ENCODE measurements at places on chromosomes 7 and 10.

DNA sequence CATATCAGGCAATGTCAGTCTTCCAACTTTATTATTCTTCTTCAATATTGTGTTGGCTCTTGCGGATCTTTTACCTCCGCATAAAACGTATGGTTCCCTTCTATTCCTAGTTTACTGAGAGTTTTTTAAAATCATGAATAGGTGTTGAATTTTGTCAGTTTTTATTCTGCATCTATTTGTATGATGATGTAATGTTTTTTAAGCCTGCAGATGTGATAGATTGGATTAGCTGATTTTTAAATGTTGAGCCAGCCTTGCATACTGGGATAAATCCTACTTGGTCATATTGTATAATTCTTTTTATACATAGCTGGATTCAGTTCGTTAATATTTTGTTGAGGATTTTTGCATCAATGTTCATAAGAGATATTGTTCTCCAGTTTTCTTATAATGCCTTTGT is 9.2 kb upstream of the OR2F1 start:
- no peak for DNase-seq

- DNase-seq: no peak
Measured at GRCh38 chr10:14077430-14077829, 253.3 kb downstream of the FRMD4A start.

DNA sequence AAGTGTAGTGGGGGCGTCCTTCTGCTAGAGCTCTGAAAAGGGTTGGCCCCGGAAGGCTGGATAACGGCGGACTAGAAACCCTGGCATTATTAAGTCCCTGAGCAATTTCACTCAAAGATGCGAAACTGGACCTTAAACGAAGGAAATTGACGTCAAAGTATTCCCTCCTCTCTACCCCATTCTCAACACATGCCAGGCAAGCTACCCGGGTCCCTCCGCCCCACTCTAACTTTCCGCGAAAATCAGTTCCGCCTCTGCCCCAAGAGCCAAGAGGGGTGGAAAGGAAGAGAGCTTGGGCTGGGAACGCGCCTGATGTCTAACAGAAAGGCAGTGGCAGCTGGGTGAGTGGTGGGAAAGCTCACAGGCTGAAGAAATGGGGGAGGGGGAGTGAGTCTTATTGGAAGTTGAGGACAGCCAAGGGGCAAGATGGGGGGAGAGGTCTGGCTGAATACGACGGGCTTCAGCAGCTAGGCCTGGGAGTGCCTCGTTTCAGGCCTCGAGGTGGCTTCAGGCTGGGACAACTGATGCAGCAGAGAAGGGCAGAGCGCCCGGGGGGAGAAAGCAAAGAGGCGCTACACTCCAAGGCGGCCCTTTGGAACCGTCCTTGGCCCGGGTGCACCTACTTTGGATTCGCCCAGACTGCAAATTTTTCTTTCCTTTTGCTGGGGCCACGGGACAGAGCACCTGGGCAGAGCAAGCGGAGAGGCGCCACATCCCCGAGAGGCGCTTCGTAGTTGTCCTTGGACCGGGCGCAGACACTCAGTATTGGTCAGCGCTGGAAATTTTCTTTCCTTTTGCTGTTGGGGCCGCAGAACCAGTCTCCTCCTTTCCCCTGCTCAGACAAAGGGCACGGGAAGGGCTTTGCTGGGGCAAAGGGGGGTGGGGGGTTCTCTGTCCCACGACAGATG is 2.0 kb upstream of the FEZF1 start:
- no peak for DNase-seq

GRCh38 chr7:34457329-34457728 is 200.7 kb upstream of the NPSR1 start:
- DNase-seq: no peak

DNA sequence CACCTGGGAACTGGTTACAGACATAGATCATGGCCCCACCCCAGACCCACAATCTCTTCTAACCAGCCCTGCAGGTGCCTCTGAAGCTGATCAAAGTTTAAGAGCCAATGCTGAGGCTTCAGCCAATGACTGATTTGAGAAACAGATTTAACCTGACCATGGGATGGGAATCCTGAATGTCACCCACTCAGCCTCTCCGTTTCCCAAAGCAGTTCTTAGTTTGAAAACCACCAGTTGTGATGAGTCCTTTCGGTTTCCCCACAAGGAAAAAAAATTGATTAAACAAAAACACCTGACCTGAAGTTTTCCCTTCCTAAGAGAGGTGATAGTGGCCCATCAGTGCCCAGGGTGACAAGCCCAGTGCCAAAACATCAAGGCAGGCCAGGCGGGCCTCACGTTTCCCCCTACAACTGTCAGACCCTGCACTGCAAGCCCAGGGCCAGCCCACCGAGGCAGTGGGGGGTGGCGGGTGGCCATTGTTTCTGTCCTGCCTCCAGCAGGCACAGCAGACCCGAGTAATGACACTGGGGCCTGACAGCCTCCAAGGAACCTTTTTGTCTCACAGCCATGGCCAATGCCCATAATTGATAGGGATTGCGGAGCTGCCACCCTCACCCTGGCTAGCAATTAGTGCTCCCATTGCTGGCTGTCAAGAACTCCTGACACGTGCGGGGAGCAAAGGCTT is 75.4 kb upstream of the ZMIZ1 start:
- no peak for DNase-seq

GRCh38 chr10:123807444-123808035 is 84.1 kb downstream of the CPXM2 start:
- no peak for DNase-seq

DNA sequence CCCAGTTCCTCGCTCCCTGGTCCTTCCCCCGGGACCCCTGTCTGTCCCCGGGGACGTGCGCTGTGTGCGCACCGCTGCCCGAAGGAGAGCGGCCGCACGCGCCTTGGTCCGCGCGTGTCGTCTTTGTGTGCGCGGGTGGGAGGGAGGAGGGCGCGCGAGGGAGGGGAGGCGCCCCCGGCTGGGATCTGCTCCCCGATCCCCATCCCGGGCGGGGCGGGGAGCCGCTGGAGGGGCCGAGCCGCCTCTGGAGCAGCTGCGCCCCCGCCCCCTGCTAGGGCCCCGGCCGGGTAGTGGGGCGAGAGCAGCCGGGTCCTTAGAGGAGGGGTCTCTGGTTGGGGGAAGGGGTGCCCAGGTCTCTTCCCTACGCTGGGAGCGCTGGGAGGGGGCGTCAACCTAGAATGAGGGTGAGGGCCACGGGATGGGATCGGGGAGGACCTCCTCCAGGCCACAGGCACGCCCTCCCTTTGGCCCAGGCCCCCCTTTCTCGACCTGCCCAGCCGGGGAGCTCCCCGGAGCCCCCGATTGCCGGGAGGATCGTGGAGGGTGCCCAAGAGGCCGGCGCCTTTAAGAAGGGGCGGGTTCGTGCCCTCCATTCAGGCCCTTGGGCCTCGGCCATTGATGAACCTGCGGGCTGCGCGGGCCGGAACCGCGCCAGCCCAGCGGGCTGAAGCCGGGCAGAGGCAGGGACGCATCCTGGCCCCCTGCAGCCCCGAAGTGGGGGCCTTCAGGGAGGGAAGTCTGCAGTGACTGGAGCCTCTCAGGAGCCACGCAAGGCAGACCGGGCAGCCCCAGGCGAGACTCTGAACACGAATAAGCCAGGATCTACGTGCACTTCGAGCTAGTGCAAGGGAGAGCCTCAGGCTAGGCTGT is 678 bp downstream of the SH2B2 start:
- DNase-seq: no peak

DNA sequence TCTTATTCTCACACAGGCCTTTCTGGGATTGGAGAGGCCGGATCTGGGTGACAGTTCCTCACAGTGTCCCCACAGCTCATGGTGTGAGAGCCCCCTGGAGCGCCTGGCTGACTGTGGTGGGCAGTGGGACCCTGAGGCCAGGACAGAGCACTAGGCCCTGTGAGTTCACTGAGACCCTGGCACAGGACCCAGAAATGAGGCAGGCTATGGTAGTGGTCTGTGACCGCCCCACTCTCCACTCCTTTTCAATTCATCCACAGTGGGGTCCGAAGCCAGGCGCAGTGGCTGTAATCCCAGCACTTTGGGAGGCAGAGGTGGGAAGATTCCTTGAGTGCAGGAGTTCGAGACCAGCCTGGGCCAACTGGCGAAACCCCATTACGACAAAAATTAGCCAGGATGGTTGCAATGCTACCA is 95.9 kb upstream of the TNRC18 start:
- DNase-seq: no peak

DNA sequence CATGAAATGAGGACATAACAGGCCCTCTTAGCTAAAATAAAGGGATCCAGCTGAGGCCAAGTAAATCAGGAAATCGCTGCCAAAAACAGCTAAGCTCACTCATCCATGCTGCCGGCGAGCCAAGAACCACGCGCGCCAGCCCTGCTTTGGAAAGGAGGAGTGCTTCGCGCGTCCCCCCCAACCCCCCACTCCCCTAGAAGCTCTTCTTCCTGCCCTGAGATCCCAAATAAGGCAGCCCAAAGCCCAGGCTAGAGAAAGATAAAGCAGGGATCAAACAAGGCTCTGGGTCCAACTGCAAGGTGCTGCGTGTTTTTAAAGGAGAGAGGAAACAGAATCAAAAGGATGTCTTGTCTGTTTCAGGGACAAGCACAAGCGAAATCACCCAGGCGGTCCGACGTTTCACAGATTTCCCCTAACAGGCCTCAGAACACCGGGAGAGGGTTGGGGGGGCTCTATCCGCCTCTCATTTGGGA is 168.3 kb upstream of the AUTS2 start:
- no peak for DNase-seq

DNA sequence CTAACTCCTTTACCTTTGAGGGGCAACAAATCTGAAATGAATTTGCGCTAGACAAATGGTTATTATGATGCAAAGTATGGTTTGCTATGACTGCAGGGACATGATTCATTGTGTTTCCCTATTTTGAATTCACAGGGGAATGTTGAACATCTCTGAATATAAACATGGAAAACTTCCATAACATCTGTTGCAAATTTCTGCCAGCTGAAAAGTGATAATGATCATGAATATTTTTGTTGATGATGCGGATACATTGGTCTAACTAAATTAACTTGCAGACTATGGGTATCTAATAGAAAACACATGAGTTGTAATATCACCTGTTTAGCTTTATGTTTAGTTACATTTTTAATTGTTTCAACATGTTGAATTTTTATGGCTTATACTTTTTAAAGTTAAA is 1325.5 kb downstream of the REEP3 start:
- no peak for DNase-seq

DNA sequence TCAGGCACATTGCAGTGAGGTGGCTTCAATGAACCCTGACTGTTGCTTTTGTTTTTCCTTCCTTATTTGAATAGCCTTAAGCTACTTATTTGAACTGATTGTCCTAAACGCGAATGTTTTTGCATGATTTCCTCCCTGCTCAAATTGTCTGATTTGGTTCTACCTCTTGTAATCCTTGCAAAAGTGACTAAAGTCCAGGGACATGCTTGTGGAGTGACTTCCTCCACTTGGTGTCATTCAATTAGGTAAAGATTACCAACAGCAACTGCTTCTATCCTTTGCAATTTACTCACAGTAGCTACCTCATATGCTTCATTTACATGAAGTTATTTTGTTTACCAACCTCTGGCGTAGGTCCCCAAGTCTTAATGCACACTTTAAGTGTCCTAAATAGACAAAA is 295.9 kb upstream of the TMEM229A start:
- no peak for DNase-seq

- no peak for DNase-seq
Measured at GRCh38 chr7:81186691-81187090, 267.8 kb upstream of the SEMA3C start.

DNA sequence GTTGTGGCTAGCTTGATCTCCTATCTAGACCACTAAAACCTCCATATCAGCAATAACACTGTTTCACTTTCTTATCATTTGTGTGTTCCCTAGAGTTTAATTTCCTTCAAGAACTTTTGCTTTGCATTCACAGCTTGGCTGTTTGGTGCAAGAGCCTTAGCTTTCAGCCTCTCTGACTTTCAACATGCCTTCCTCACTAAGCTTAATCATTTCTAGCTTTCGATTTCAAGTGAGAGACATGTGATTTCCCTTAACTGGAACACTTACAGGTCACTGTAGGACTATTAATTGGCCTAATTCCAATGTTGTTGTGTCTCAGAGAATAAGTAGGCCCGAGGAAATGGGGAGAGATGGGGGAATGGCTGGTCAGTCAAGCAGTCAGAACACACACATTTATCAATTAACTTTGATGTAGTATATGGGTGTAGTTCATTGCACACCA is 10.6 kb upstream of the BPGM start:
- no peak for DNase-seq

Measured in AG09309 (cell line).